ENCODE measurements at places on chromosomes 5 and 9.

DNA sequence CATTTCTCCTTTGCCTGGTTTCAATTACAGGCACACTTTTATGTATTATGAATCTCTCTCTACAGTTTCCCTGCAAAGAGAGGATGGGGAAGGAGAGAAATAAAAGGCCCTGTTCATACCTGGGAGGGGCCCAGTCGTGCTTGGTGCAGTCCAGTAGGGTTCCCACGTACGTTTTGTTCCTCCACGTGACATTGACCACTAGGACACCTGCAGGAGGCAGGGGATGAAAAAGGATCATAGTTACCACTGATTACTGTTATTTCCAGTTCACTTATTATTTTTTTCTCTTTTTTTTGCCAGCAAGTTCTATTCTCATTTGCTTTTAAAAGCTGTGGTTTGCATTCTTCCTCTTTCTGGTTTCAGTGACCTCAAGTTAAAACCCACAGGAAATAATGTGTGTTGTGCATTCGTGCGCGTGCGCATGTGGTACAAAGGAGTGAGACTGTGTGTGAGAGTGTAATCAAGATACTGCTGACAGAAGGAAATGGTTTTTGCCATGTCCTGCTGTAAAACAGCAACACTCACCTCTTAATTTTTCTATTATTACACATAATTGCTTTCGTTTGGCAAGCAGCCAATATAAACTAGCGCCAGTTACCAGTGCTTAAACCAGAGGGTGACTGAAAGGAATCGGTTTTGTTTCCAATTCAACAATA lies 96.8 kb downstream of the ZNF608 start:
- peak; percentile 47 for DNase-seq

DNA sequence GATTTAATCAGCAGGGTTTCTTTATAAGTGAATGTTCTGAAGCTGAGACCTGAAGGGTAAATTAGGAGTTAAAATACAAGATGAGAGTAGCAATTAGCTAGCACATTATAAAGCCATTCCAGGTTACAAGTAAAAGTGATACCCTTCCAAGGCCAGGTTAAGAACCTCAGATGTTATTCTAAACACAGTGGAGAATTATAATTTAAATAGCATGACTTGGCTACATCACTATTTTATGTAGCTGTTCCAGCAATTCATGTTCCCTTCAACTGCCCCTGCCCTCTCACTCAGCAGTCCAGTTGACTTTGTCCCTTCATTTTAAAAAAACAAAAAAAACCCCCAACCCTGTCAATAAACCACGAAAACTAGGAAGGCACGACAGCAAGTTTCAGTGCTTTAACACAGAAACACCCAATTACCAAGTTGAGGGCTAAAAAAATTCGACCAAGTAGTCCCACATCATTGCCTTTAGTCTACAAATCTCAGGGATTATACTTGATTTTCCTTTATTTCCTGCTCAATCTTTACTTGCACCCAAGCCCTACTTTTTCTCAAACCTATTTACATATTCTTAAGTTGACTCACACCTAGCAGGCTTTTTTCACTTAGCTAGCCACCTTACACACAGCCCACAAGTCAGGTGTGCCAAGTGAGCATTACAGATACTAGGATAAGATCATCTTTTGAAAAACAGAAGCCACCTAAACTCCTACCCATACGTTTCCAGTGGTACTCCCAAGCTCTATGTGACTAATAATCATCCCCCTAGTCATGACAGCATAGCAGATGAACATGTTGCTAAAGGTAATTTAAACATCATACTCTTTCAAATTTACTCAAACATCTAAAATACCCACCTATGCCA lies 3.4 kb downstream of the RPL37 start:
- no peak for DNase-seq

- no peak for DNase-seq
Observed at GRCh38 chr5:155699385-155699784, 627.6 kb upstream of the SGCD start.

- no peak for DNase-seq
Observed at GRCh38 chr9:75088646-75089372, 495 bp downstream of the OSTF1 start.

GRCh38 chr5:177066224-177066623 lies 20.5 kb upstream of the FGFR4 start:
- DNase-seq: no peak

GRCh38 chr5:11013793-11014192 lies 252.8 kb upstream of the DAP start:
- no peak for DNase-seq

- peak; percentile 16 for DNase-seq
Observed at GRCh38 chr9:128684325-128685199, 4.5 kb upstream of the SET start.

DNA sequence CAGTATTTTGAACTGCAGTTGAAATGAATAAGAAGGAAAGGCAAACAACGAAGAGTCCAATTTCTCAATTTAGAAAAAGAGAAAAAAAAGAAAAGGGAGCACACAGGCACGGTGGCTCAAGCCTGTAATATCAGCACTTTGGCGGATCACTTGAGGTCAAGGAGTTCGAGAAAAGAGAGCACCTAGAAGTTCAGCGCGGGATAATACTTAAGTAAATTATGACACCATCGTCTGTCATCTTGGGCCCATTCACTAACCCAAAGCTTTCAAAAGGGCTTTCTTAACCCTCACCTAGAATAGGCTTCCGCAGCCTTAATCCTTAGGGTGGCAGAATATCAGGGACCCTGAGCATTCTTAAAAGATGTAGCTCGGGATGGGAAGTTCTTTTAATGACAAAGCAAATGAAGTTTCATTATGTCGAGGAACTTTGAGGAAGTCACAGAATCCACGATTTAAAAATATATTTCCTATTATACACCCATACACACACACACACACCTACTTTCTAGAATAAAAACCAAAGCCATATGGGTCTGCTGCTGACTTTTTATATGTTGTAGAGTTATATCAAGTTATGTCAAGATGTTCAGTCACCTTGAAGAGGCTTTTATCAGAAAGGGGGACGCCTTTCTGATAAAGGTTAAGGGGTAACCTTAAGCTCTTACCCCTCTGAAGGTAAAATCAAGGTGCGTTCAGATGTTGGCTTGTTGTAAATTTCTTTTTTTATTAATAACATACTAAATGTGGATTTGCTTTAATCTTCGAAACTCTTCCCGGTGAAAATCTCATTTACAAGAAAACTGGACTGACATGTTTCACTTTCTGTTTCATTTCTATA lies 602 bp upstream of the CD274 start:
- no peak for DNase-seq

- DNase-seq: no peak
Observed at GRCh38 chr9:96386157-96386556, 2.6 kb upstream of the SLC35D2 start.

GRCh38 chr5:97854871-97855762 lies 672.1 kb upstream of the RIOK2 start:
- DNase-seq: peak; percentile 90

GRCh38 chr9:127562841-127563401 lies 49.2 kb upstream of the STXBP1 start:
- DNase-seq: no peak

GRCh38 chr9:33506626-33507370 lies 17.3 kb upstream of the ANKRD18B start:
- DNase-seq: no peak

GRCh38 chr5:77356740-77357139 lies 135.4 kb downstream of the WDR41 start:
- no peak for DNase-seq

DNA sequence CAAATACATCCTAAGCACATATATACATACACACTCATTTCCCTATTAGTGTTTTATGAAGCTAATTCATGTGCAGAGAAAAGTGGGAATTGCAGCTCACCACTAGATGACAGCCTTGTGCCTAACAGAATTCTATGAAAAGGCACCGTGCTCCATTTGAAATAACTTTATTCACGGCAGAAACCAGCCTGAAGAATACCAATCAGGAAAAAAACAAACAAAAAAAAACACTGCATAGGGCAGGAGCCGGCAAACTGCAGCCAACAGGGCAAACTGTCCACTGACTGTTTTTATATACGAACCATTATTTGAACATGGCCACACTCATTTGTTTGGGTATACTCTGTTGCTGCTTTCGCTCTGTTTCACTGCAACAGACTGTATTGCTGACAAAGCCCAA lies 33.6 kb downstream of the ERMP1 start:
- DNase-seq: no peak

- DNase-seq: peak; percentile 35
Observed at GRCh38 chr5:146213210-146213826, 9.9 kb downstream of the RBM27 start.

DNA sequence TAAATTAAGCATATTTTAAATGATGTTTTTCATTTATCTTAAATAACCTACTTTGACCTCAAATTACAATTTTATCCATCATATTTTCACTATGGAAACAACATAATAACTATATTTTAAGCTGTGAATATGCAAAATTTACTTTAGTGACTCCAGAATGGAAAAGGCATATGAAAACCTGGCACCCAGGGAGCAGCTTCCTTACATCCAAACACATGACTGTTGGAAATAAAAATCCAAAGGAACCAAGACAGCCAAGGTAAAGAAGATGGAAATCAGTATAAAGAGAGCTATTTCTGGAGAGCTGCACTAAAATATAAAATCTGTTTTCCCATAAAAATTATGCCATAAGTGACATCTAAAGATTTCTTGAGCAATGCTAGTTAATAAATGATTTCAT lies 140.3 kb upstream of the FTMT start:
- DNase-seq: no peak

GRCh38 chr9:68978501-68978900 lies 35.4 kb downstream of the PRKACG start:
- DNase-seq: no peak

- peak; percentile 40 for DNase-seq
Observed at GRCh38 chr9:2913026-2913425, 69.1 kb upstream of the PUM3 start.

DNA sequence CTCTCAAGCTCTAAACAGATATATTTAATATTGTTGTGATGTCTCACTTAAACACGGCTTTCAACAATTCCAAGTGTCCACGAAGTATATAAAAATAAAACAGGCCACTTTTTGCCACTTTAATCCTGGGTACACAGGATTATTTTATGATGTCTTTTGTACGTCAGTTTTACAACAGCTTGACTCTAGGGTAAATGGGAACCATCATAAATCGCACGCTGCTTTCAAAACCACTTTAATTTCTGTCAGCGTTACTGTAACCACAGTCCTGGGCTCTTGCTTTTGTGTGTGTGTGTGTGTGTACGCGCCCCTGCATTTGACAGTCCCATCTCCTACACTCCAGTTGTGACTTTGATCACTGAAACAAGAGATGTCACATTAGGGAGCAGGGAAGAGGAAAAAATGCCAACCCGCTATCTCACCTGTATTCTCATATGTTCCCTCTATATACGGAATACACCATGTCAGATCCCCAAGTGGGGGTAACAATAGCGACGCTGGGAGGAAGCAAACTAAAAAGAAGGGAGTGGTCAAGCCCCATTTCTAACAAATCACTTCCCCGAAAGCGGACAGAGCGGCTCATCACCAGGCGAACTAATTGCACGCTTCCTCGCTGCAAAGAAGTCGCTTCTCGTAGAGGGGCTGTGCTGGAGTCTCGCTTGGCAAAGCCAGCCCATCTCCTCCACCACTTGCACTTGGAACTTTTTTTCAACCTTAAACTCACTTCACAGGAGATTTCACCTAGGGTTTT lies 1.2 kb downstream of the BNC2 start:
- peak; percentile 52 for DNase-seq

- DNase-seq: no peak
Observed at GRCh38 chr9:36858805-36859375, 175.2 kb downstream of the PAX5 start.

GRCh38 chr5:36934740-36935356 lies 58.3 kb downstream of the NIPBL start:
- no peak for DNase-seq

- DNase-seq: no peak
Observed at GRCh38 chr5:13745508-13745907, 199.0 kb downstream of the DNAH5 start.

- no peak for DNase-seq
Observed at GRCh38 chr5:2709976-2710689, 41.3 kb downstream of the IRX2 start.

DNA sequence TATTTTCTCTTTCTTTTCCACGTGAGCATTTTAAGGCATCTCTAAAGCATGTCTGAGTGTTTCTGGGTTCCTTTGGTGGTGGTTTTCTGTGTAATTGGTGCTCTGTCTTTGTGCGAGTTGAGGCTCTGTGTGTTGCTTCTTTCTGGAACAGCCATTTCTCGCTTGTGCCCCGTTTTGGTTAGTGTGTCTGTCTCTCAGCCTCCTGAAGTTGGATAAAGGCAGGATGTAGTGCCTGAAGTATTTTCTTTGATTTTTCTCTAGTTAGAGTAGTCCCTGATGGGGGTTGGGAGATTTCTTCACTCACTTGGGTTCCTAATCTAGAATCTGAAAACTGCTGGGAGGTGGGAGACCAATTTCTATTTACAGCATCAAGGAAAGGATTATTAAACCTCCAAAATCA lies 129.7 kb upstream of the TMEM161B start:
- DNase-seq: no peak

DNA sequence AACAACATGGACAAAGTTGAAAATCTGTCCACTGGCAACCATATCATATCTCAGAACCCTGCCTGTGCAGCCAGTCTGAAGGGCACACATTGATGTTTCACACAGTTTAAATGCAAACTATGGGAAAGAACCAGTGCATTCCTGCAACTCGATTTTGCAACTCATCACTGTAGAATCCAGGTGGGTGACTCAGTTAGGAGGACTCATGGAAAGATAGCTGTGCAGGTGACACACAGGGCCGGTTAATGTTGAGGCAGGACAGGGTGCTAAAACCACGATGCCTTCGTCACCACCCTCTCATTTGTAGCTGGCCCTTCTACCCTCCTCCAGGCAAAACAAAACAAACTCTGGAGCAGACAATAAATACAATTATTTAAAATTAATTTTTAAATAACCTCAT lies 62.8 kb downstream of the TLE1 start:
- DNase-seq: no peak

- DNase-seq: no peak
Observed at GRCh38 chr5:64632251-64632650, 58.1 kb upstream of the SHISAL2B start.

DNA sequence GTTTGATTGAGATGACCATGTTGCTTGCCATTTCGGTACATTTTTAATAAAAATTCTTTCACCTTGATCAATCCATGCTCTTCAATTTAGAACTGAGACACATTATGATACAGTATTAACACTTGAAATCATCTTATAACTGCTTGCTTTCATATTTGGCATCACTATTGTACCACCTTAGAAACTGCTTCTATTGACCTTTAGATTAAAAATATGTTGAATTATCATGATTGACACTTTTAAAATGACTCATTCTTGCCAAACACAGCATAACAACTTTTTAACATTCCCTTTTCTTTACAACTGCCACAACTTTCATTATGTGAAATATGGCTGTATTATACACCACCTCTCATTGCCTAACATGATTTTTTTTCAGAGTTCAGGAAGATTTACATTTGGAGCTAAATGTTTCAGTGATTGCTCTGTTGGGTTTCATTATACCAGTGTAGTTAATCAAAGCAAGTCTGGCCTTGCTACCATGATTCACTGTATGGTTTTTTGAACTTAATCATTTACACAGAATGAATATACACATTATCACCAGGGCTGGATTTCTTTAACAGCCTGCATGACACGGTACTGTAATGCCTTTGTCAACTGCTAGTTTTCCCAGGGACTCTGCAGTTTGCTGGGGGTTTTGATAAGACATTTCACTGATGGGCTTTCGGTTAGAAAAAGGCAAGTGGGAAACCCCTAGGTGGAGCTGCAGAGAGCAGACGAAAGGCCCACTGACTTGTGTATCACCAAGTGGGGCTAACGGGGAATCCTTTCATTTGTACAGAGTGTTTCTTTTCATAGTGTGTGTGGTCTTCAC lies 93.6 kb upstream of the TLE4 start:
- no peak for DNase-seq
